ENCODE measurements at places on chromosomes 2 and 18.

DNA sequence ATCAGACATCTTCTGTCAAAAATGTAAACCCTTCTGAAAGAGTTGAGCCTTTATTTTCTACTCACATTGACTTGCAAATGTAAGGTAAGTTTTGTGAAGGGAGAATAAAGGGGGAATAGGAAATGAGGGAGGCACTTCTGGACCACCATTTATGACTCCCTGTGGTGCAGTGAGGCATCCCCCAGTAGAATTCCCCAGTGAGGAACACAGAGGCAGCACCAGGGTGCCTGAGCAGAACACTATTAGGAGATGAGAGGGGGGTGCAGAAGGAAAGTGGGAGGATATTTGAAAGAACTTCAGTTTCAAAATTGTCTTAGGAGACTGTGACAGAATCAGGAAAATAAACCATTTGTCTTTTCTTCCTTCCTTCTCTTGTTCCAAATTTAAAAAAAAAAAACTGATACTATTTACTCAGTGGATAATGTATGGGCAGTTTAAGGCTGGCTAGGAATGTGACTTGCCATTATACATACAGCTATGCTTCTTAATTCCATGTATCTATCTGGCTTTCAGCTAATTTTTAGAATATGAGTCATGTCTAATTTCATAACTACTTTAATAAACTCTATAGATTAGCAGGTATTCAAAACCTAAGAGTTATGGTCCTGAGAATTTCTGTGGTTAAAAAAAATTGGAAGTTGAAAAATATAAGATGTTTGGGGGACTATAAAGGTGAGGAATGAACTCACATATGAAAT is 478.1 kb upstream of the CHAC2 start:
- no peak for DNase-seq

GRCh38 chr2:41878716-41879234 is 169.0 kb upstream of the PKDCC start:
- peak; percentile 63 for DNase-seq

DNA sequence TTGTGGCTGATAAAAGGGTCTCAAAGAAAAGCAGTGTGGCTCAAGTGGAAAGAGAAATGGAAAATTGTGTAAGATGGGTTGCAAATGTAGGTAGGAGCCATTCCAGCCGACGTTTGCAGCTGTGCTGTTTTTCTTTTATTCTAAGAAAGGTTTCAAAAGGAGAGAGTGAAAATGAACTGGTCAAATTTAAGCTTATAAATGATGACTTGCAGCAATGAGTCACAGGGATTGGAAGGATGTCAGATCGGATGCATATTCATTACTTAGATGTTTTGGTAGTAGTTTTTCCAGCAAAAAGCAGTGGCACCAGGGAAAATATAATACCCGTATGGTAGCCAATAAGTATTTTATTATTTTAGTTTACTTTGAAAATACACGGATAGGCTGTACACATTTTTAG is 79.1 kb downstream of the LRRTM4 start:
- no peak for DNase-seq

DNA sequence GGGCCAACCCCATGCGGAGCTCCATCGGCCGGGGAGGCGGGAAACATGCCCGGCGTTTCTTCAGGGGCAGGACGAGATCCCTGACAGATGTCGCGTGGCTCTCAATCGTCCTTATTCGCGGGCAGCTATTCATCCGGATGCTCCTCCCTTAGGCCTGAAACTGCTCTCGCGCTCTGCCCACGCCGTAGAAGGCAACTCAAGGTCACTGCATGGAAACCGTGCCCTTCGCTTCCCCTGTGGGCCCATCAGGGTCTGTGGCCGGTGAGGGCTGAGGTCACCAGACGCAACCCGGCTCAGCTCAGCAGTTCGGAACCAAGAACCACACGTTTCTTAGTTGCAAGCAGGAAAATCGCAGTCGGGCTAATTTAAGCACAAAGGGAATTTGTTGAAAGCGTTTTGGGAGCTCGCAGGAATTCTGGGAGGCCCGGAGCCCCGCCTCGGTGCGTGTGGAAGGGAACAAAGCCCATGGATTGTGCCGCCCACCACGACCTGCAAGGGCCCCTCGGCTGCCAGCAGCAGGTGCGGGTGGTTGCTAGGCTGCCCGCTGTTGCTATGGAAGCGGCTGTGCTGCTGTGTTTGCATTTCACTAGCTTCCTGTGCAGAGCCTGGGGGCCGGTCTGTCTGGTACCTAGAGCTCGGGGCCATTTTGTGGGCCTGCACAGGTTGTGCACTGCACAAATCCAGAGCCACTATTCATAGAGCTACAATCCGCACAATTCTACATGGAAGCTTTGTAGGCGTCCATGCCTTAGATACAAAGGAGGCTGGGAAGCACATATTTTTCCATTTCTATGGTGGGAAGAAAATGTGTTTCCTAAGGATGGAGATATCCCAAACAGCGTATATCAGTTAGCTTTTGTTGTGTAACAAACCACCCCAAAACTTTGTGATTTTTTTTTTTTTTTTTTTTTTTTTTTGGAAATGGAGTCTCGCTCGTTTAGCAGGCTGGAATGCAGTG is 6.0 kb upstream of the ALLC start:
- DNase-seq, result peak; percentile 73

- DNase-seq, result no peak
Observed at GRCh38 chr2:38700113-38700785, 34.3 kb downstream of the GALM start.

- no peak for DNase-seq
Observed at GRCh38 chr2:25411281-25411680, 69.6 kb upstream of the DNMT3A start.

GRCh38 chr18:78733762-78734613 is 245.6 kb upstream of the SALL3 start:
- no peak for DNase-seq

DNA sequence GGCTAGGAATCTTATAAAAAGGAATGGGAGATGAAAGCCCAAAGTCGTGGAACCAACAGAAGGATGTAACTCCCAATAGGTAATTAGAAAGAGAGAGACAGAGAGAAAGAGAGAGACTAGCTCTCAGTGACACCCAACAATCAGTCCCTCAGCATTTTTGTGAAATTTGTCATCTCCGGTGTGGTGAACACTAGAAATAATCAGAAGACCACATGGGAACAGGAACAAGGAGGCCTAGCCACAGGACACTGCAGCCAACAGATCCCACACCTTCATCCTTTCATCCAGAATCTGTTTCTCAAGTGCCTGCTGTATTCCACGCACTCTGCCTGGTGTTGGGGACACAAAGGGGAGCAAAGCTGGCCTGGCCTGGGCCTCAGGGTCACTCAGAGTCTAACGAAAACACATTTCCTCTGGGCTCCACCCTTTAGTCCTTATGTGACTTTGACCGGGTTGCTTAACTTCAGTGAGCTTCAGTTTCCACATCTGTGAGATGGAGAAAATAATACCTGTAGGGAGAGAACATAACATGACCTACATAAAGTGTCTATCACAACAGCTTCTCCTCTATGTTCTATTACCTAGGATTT is 53.1 kb downstream of the EHD3 start:
- DNase-seq, result no peak

GRCh38 chr2:111186933-111187332 is 66.2 kb downstream of the BCL2L11 start:
- no peak for DNase-seq

DNA sequence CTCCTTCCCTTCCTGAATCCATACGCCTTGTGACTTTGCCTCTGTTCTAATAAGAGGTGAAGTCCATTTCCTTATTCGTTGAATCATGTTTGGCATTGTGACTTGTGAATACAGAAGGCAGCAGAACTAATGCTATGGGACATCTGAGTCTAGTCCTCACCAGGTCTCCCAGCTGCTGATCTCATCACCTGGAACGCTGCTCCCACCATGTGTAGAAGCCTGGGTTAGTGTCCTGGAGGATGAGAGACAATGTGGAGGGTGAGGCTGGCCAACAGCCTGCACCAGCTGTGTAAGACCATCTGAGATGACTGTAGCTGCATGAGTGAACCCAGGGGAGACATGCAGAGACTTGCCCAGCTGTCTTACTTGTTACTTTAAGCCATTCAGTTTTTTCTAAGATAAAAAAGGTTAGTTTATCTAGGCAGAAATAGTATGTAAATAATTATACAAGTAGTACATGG is 3.5 kb upstream of the HAAO start:
- DNase-seq, result no peak

DNA sequence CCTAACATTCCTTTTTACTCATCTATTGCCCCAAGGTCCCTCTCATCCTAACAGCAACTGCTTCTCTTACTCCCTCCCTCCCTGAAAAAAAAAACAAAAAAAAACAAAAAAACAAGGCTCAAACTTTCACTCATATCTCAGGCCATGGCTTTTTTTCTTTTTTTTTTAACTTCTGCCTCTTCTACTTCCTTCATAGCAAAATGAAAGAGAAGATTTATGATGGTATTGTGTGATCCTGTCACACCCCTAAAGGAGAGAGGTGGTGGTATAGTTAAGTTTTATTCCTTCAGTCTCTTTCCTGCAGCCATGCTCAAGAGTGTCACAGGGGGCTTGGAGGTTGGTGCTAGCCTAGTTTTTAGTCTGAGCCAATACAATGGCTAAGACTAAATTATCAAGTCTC is 21.5 kb upstream of the EPC2 start:
- no peak for DNase-seq

GRCh38 chr2:134178138-134178877 is 75.6 kb upstream of the MGAT5 start:
- DNase-seq, result no peak

GRCh38 chr18:80181642-80182461 is 65.5 kb downstream of the PARD6G start:
- no peak for DNase-seq

DNA sequence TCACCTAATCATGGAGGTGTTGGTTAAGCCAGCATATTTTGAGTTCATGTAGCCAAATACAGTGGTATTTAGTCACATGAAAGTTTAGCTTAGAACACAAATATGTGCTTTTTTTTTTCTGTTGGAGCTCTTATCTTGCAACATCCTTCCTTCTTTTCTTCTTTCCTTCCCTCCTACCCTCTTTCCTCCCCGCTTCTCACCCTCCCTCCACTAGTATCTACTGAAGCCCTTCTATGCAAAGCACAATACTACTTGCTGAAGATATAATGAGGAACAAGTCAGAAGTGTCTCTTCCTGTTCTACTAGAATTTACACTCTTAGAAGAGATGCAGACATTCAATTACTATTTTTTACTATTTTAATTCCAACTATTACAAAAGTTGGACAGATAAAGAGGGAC is 105.0 kb upstream of the ITGA4 start:
- DNase-seq, result no peak

DNA sequence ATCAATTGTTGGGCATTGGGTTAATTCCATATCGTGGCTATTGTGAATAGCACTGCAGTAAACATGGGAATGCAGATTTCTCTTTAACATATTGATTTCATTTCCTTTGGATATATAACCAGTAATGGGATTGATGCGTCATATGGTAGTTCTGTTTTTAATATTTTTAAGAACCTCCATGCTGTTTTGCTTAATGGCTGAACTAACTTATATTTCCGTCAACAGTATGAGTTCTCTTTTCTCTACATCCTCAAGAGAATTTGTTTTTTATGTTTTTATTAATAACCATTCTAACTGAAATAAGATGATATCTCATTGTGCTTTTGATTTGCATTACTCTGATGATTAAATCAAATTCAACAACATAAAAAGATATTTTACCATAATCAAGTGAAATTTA is 228.5 kb upstream of the FSIP2 start:
- DNase-seq, result no peak

GRCh38 chr18:22689712-22690111 is 243.4 kb upstream of the RBBP8 start:
- no peak for DNase-seq

GRCh38 chr2:225471039-225471438 is 71.5 kb downstream of the NYAP2 start:
- no peak for DNase-seq

DNA sequence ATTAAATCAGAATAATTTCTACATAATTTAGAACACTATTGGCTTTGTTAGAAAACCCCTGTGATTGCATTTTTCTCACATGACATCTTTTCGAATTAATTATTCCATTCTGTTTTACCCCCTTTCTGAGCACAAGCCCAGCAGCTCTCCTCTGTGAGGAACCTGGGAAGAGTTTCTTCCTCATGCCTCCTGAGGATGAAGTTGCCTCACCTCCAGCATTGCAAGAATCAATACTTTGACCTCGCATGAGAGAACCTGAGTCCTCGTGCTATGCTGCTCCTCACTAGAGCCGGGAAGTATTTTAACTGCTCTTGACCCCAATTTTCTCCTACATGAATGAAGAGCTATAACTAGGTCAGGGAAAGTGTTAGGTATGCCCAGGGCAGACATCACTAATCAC is 77.1 kb upstream of the RAPH1 start:
- no peak for DNase-seq

DNA sequence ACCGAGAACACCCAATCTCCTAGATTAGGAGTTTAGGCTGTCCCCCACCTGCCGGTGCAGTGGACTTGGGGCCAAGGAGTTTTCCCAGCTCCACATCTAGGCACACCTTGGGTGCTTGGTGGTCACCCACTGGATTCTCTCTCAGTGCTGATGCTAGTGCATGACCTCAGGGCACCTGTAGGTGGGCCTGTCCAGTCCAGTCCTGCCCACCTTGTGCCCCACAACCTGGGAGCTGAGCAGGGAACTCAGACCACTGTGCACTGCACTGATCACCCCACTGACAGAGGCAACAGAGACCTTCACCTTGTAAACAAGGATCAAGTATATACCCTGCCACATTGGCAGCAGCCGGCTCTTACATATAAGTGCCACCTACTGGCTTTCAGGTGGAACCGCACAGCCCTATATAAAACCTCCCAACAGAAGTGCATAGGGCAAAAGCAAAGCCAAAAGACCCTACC is 12.7 kb upstream of the CDH19 start:
- DNase-seq, result peak; percentile 11

- no peak for DNase-seq
Observed at GRCh38 chr2:218332288-218332687, 24.4 kb upstream of the CATIP start.

DNA sequence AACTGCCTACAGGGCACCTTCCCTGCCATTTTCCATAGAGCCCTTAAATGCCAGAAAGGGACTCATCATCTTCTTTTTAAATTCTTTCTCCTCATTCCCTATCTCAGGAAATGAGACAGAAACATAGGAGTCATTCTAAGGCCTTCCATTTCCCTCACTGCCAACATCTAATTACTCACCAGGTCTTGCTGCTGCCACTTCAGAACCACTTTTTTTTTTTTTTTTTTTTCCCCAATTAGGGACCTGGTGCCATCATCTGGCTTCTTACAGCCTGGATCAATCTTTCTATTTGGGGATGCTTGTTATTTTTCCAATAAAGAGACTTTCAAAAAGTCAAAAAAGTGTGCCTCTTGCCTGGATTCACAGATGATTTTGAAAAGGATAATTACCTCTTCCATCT is 373.4 kb downstream of the LPIN1 start:
- DNase-seq, result no peak

GRCh38 chr2:231000211-231000904 is 4.4 kb downstream of the SPATA3 start:
- no peak for DNase-seq

- no peak for DNase-seq
Observed at GRCh38 chr18:9790261-9790660, 82.2 kb downstream of the RAB31 start.
